Retina (tissue), 1 donor: ENCODE measurements at places on chromosomes 5 and 9.
A peak's percentile ranks its signal among the peaks of the same experiment; 100 is the strongest.

- no peak for DNase-seq
These were observed 32.1 kb upstream of the ALDOB start for GRCh38 chr9:101467690-101468089.

- no peak for DNase-seq
These were observed 2.4 kb upstream of the STC2 start for GRCh38 chr5:173330338-173331206.

DNA sequence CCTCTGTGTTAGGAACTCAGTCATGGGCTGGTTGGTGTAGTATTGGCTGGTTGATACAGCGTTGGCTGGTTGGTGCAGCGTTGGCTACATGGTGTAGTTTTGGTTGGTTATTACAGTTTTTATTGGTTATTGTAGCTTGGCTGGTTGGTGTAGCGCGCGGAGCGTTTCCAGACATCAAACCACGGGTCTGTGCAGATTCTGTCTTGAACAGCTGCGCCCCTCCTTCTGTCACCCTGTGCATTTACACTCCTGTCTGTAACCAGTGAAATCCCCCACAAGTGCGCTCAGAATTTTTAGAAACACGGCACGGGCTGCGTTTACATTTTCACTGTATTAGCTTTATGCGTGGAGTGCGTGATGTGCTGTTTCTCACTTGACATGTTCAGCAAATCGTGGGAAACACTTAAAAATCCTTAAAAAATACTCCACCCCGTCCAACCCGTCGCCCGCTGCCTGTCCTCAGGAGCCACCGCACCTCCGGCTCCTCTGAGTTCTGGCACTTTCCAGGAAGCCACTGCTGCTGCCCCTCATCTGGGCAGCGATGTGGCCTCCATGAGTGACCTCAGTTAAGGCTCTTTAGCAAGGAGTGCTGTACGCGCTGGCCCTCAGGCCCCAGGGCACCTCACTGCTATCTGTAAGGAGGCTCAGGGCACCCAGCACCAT, 20.8 kb downstream of the NKD2 start:
- DNase-seq: no peak

DNA sequence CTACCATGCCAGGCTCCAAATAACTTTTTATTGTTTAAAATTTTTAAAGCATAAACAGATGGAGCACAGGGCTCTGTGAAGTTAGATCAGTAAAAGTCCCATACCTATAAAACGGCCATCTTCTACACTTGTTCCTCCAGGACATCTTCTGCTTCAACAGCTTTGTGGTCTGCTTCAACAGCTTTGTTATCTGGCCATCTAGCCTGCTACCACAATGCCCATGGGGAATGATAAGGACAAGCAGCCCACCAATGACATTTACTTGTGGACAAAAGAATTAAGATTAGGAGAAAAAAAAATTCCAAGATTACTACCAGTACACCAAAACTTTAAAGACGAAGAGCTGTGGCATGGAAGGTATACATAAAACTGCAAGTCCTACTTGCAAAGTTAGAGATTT, 2.2 kb upstream of the VPS13A start:
- no peak for DNase-seq

- DNase-seq: no peak
These were observed 210.5 kb downstream of the CCDC171 start for GRCh38 chr9:15763371-15763770.

DNA sequence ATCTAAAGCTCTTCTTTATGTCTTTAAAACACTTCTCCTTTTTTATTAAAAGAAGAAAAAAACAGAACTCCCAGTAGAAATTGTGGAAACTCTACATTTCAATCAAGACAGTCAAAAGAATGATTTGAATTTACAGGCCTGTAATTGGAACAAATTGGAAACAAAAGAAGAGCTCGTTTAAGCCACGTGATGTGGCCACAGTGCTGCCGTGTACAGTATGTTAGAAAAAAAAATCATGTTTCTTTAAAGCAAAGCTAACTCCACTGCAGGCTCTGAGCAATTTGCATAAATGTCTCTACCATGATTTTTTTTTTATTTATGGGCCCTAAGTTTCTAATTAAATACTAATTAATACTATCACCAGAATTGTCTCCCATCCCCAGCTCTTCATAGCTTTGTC, 325.6 kb downstream of the ZSWIM6 start:
- DNase-seq: peak; percentile 65

GRCh38 chr9:84136119-84136868, 155.7 kb downstream of the RMI1 start:
- DNase-seq: no peak

- DNase-seq: no peak
These were observed 67.9 kb upstream of the PANK3 start for GRCh38 chr5:168647083-168647482.

DNA sequence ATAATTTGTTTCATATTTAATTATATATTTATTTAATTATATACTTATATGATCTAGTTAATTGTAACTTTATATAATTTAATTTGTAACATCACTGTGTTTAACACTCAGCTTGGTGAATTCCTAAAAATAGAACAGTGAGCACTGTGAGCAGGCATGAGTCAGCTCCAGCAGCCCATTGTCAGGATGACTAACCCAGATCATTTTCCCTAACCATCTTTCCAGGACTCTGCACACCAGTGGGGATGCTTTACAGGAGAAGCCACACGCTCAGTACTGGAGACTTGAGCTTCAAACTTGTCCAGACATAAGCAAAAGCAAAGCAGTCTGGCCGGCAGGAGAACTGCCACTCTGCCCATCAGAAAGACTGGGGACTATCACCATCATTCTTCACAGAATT, 446.2 kb upstream of the TRPC7 start:
- DNase-seq: no peak

DNA sequence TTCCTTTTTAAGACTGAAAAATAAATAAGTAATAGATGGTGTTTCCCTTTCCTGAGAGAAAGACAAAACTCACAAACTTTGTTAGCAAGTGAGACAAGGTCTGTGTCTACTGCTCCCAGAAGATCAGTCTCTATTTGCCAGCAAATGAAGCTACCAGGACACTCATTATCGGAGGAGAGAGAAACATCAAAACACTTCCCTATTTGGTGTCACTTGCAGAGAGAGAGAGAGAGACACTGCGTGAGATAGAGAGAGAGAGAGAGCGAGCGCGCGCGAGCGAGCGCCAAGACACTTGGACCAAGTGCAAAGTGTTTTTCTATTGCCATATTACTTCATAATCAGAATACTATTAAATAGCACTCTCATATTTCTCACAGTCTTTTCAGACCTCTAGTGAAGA, 142.7 kb downstream of the KCNN2 start:
- DNase-seq: no peak

GRCh38 chr9:125854553-125855275, 107.5 kb downstream of the PBX3 start:
- DNase-seq: no peak

- no peak for DNase-seq
These were observed 10.4 kb upstream of the MIER3 start for GRCh38 chr5:56962286-56962685.

GRCh38 chr9:25742256-25742655, 64.0 kb upstream of the TUSC1 start:
- peak; percentile 19 for DNase-seq

GRCh38 chr9:86652736-86653135, 294.6 kb downstream of the GAS1 start:
- DNase-seq: no peak

GRCh38 chr9:24218656-24219055, 327.0 kb downstream of the IZUMO3 start:
- DNase-seq: no peak

DNA sequence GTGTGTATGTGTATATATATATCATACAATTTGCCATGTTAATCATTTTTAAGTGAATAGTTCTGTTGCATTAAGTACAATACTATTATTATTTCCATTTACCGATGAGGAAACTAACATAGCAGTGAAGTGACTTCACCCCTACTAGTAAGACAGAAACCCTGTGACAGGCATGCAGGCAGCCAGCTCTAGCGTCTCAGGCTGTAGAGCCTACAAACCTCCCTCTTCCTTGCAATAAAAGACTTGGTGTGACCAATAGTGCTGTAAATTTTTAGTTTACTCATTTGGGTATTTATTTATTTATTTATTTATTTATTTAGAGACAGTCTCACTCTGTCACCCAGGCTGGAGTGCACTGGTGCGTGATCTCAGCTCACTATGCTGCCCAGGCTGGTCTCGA, 24.7 kb downstream of the FNBP1 start:
- no peak for DNase-seq

DNA sequence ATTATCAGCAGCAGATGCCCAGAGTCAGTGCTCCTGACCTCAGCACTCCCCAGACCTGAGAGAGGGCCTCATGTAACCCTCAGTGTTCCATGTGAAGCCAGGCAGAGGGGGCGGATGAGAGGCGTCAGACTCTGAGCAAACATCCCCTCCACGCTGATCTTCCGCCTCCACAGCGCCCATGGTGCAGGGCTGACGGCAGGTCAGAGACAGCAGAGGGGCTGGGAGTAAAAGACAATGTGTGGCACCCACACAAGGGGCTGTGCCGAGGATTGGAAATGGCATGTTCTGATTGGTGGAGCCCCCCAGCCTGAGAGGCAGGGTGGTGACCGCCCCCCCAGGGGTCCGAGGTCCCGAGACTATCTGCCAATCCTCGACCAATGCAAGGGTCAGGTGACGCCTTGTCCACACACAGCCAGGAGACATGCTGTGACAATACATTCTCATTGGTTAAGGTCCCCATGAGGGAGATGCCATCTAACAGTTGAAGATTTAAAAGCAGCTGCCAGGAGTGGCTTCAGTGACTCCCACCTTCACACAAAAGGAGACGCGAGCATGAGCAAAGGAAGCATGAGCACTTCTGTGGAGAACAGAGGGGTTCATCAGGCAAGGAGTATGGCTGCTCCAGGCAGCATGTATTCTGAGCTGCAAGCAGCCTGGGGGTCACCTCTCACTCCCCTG, 19.3 kb upstream of the SLC25A51 start:
- DNase-seq: no peak

GRCh38 chr9:134442486-134443173, 116.4 kb downstream of the RXRA start:
- DNase-seq: peak; percentile 66

GRCh38 chr5:5239191-5239590, 99.1 kb downstream of the ADAMTS16 start:
- no peak for DNase-seq

- no peak for DNase-seq
These were observed 113.5 kb upstream of the TNPO1 start for GRCh38 chr5:72702881-72703434.

DNA sequence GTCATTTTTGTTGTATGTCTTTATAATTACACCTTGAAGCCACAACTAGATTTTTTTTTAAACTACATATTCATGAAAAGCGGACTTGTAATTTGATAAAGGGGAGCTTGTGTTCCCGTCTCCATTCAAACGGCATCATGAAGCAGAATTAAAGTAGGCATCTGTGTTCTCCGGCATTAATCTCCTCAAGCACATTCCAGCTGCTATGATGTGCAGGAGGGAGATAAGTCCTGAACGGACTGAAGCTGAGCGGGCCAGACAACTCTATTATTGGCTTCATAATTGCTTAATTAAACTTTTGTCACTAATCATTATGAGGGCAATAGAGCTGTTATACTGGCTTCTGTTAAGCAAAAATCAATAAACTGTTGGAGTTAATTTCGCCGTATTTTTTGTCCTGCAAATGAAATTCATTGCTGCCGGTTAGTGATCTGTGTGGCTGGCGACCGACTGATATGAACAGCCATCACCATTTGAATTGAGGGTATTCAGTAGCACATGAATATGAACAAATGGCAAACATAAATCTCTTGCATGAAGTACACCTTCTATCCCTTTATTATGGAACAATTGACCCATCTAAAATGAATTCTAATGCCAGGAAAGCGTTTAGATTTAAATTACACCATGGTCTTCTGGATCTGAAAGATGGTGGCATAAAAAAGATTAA, 408.8 kb upstream of the IRX1 start:
- peak; percentile 70 for DNase-seq

- no peak for DNase-seq
These were observed 28.1 kb downstream of the IL33 start for GRCh38 chr9:6243746-6244145.

DNA sequence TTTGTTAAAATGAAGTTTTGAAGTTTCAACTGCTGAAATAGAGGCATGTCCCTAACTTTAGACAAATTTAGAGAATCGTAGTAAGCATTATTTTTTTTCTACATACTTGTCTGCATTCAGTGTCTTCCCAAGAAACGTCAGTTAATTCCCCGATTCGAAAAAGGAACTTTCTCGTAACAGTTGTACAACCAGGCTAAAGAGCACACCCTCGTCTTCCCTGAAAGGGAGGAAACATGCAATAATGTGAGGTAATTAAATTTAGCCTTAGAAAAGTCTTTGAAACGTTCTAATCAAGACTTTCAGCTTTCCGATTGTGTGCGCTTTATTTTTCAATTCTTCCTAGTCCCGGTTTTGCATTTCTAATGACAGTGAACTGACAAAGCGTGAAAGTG, 374 bp upstream of the SLC1A3 start:
- no peak for DNase-seq

GRCh38 chr5:53335115-53335514, 145.3 kb upstream of the FST start:
- DNase-seq: no peak

DNA sequence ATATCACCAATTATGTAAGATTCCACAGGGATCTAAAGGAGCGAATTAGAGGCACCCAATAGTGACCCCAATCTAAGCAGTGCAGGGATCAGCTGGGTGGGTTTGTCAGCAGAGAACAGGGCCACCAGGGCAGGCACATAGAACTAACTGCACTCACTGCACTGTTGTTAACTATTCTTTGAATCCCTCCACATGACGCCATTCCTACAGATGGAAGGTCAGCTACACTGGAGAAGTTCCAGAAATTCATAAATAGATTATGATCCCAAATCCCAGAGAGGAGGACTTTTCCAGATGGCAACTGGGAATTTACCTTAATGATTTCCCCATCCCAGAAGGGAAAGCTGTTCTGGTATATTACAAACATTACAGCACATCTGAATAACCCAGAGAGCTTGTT, 84.2 kb downstream of the THBS4 start:
- DNase-seq: no peak

GRCh38 chr9:70579686-70580085, 165.2 kb upstream of the KLF9 start:
- no peak for DNase-seq

- no peak for DNase-seq
These were observed 27.6 kb downstream of the GLRA1 start for GRCh38 chr5:151897020-151897552.

DNA sequence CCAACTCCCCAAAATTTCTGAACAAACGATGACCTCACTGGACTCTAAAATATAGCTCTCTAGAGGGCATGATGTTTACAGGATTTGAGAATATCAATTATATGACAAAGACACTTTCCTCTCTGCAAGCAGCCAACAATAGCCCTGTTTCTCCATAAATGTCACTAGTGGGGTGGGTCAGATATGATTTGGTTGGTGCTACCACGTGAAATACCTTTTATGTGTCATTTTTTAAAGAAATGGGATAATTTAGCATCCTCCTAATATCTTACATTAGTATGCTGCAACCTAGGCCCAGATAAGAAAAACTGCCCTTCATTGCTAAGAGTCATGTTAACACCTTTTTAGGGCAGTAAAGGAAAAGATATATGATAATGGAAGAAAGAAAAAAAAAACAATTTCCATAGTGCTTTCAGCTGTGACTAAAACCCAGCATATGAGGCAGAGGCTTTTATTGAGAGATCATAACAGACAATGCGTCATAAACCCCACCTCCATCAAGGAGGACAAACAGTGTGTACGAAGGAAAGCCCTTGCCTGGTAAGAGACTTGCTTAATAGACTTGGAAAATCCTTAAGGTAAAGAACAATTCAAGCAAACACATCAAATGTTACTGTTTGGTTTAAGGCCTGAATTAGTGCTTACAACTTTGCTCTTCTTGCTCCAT, 372.4 kb upstream of the PAPPA start:
- DNase-seq: no peak
